Cardiac muscle cell (in vitro differentiated cells and primary cell): ENCODE measurements at places on chromosomes 12 and 14. TPM values are rescaled to one million over a fixed set of nuclear protein-coding genes. Genes with fewer than 3 reads are reported as not detected.

The FAIM2 gene
- 0.06 TPM in 1 of 2 replicates, not detected in the other for total RNA-seq

DNA sequence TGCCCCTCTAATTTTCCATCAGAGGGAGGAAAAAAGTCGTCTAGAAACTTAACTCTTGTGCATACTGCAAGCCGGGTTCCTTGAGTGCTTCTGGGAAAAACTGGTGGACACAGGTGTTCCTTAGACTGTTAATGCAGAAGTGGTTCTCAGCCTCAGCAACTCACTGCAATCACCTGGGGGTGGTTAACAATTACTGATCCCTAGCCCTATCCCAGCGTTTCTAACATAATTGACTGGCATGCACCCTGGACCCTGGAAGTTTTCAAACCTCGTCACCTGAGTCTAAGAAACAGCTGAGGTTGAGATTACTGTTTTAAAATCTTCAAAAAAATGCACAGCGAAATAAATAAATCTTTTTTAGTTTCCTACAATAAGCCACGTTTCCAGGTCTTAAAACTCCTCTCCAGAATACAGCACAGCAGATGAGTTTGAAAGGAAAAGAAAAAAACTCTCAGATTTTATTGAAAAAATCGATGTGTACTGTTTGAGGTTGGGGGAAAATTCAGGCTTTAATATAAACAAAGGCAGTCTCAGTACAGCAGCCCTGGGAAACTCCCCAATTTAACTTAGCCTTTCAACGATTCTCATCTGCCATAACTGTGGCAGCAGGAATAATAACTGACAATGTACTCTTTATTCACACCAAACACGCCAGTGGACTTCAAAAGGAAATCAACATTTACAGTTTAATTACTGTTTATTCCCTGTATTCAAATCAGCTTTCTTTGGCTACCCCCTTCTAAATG, 45.4 kb downstream of the PHLDA1 start:
- no peak overlapping the region for H3K27ac ChIP-seq
- H3K36me3 ChIP-seq = no peaks in the 10 kb centered on the region
- no peak overlapping the region for H3K4me3 ChIP-seq
- no peak for DNase-seq
- H3K27me3 ChIP-seq = no peaks in the 10 kb centered on the region

DNA sequence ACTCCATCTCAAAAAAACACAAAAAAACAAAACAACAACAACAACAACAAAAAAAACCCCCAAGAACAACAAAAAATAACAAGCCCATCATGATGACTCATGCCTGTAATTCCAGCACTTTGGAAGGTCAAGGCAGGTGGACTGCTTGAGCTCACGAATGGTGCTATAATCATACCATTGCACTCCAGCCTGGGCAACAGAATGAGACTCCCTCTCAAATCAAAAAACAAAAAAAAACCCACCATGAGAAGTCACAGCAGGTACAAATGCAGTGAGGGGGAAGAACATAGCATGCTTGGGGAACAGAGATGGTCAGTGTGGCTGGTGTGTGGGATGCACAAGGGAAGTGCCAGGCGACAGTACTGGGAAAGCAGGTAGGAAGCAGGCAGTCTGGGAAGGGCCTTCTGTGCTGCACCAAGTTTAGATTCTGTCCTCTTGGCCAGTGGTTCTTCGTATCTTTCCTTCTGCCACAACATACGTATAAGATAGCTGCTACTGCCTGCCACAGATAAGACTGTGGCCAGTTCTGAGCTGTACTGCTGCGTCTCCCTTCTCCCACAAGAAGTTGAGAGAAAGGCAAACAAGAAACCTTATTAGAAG, 28.0 kb downstream of the ATG14 start:
- DNase-seq = peak; percentile 20
- H3K4me1 ChIP-seq = peaks cover 5% of the 10 kb centered on the region
- no peak overlapping the region for H3K4me3 ChIP-seq
- H3K27me3 ChIP-seq = no peaks in the 10 kb centered on the region
- H3K36me3 ChIP-seq = peaks cover 21% of the 10 kb centered on the region
- H3K27ac ChIP-seq = no peak overlapping the region

- no peak overlapping the region for H3K27ac ChIP-seq
- no peaks in the 10 kb centered on the region for H3K4me1 ChIP-seq
- peaks cover 10% of the 10 kb centered on the region for H3K36me3 ChIP-seq
- peak; percentile 5 for DNase-seq
- no peak overlapping the region for H3K4me3 ChIP-seq
Measured at GRCh38 chr14:30681752-30682355, 59.7 kb downstream of the SCFD1 start.

- H3K4me3 ChIP-seq = no peak overlapping the region
- peak; percentile 27 for DNase-seq
- peak overlapping the region; percentile 8 for H3K27ac ChIP-seq
- no peaks in the 10 kb centered on the region for H3K27me3 ChIP-seq
Measured at GRCh38 chr14:70886421-70887206, 20.6 kb upstream of the PCNX1 start.

DNA sequence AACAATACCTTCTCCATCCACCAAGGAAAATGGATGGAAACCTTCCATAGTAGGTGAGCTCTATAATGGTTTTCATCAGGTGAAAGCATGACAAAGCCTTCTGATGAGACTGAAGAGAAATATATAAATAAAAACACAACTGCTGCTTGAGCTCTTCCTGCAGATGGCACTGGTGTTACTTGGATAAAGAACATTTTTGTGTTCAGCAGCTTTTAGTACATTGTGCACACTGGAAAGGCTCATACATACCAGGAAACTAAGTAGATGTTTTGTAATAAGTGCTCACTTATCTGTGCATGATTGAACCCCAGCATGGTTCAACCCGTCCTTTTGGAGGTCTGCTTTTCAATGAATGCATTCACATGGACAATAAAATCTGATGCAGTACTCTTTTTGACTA, 357.3 kb upstream of the MIS18BP1 start:
- H3K27ac ChIP-seq = no peak overlapping the region
- no peaks in the 10 kb centered on the region for H3K27me3 ChIP-seq
- no peak overlapping the region for H3K4me3 ChIP-seq

DNA sequence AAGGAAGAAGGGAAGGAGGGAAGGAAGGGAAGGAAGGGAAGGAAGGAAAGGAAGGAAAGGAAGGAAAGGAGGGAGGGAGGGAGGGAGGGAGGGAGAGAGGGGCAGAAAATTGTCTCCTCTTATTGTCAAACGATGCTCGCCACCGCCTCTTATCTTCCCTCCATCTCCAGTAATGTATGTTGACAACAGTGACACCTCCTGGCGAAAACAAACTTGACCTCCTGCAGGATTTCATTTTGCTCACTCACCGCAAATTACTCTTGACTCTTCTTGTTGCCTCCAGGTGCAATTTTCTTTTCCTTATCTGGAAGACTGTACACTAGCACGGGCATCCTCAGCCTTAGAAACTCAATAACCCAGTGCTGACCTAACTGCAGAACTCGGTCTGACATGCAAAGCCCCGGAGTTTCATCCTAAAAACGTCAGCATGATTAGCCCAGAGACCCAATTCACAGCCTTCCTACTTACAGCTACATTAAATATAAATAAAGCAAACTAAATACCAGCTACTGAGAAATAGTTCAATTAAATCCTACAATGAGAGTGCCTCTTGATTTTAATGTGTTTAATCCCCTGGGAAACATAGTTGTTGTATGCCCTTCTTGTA, 512.4 kb upstream of the TMPO start:
- no peak overlapping the region for H3K4me3 ChIP-seq
- no peaks in the 10 kb centered on the region for H3K27me3 ChIP-seq
- no peaks in the 10 kb centered on the region for H3K36me3 ChIP-seq
- H3K4me1 ChIP-seq = no peaks in the 10 kb centered on the region
- no peak overlapping the region for H3K27ac ChIP-seq
